ENCODE measurements at places on chromosomes 4 and X. TPM values are rescaled to one million over a fixed set of nuclear protein-coding genes. Genes with fewer than 3 reads are reported as not detected.

The STOX2 gene
- not detected for polyA plus RNA-seq

The KCNE5 gene
- polyA plus RNA-seq, result 1.5 TPM

DNA sequence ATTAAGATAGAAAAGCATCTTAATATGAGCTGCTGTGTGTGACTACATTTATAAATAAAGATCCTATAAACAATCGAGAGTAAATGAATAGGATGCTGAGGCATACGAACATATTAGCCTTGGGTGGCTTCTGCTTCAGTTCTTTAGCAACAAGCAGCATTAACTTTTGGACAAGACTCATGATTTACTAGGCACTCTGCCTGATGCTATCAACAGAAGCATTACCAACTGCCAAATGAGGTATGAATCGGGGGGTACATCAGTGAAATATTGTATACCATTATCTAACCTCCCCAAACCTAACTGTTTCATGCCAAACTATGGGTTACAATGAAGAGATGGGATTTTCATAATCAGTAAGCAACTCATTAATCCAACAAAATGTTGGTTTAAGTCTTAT is 113.1 kb downstream of the RAB28 start:
- no peak for DNase-seq

DNA sequence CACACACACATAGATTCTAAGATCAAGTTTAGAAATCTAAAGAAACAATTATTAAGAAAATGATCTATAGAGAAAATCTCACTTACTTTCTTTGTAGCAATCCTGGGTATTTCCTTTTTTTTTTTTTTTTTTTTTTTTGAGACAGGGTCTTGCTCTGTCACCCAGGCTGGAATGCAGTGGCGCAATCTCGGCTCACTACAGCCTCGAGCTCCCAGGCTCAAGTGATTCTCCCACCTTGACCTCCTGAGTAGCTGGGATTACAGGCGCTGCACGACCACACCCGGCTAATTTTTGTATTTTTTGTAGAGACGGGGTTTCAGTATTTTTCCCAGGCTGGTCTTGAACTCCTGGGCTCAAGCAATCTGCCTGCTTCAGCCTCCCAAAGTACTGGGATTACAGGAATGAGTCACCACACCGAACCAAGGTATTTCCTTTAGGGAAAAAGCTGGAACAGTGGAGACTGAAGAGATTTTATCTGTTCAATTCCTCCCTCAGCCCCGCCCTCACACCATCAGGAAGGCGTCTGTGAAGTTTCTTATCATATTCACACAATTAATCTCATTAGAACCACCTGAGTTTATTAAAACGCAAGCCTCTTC is at the start of gene TRIML2:
TRIML2 (minus strand) TSS at position 447 of the 599 bp plus-strand sequence. CDS start 4,235 bp downstream, outside the sequence.
- DNase-seq, result no peak

DNA sequence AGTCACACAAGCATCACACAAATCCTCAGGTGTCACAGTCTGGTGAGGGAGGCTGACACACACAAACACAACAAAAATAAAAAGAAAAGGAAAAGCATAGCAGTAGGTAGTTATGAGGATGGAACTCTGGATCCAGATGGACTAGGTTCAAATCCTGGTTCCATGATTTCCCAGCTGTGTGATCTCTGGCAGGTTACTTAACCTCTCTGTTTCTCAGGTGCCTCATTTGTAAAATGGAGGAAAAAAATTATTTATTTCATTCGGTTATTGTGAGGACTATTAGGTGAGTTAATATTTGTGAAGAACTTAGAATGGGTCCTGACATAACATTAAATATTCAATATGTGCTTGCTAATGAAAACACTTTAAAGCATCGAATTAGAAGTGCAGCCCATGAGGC is 19.8 kb downstream of the GAGE1 start:
- no peak for DNase-seq
